ENCODE measurements at places on chromosomes 4 and X. TPM values are rescaled to one million over a fixed set of nuclear protein-coding genes. Genes with fewer than 3 reads are reported as not detected.

The MAP3K15 gene
- total RNA-seq: not detected

The MAML3 gene
- 2.4 TPM for total RNA-seq

The SSX1 gene
- not detected for total RNA-seq

The IQCM gene
- total RNA-seq: not detected

The CT45A10 gene
- not detected for total RNA-seq

The SSX4B gene
- not detected for total RNA-seq

The TEX13B gene
- not detected for total RNA-seq

The CXCR3 gene
- total RNA-seq: 0.22 TPM

The ARHGAP36 gene
- total RNA-seq: not detected

The RBPJ gene
- total RNA-seq: 44.2 TPM

The RBM3 gene
- total RNA-seq: 103 TPM

- DNase-seq: no peak
Observed at GRCh38 chr4:40182001-40182400, 14.8 kb upstream of the RHOH start.

GRCh38 chr4:130479020-130479419 lies 1383.1 kb downstream of the C4orf33 start:
- no peak for DNase-seq

- DNase-seq: peak; percentile 66
Observed at GRCh38 chrX:24424948-24425347, 40.1 kb upstream of the PDK3 start.

DNA sequence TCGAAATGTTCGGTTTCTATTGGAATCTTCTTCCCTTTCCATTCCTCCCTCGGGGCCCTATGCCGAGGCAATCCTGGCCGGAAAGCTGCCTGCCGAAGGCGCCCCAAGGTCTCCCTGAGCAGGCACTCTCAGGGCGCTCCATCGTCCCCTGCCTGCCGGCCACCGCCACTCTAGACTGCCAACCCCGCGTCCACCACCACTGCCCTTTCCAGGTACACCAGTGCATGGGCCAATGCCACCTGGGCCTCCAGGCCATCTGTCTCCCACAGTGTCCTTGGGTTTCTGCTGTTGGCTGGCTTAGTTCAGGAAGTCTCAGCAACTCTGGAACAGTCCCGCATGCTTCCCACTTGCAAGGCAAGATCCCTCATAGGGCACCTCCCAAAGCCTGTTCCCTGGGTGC lies 14.6 kb downstream of the CTAG1A start:
- DNase-seq: no peak

DNA sequence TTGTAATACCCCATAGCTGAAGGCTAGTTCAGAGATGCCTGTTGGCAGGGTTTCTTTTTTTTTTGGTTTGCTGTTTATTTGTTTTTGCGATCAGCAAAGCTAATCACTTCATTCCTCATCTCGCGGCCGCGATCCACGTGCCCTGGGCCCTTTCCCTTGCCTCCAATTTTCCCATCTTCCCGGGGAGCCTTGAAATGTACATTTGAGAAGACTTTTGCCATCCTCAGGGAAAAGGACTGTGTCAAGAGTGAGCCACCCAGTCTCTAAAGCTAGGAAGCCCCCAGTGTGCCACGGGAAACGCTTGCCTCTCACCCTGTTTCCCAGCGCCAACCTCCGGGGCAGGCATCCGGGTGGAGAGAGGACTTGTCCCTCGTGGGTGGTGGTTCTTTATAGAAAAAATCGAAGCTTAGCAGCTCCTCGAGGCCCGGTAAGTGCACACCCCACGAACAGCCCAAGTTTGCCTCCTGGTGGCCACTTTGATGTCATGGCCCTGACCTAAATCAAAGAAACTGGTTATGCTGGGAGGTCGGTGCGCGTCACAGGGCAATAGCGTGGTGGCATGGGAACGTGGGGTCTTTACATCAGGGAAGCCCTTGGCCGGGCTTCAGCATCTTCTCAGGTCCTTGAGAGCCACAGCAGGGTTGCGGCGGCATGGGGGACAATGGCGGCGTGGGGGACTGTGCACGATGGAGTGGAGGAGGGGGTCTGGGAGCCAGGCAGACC lies 42.0 kb downstream of the MAP7D3 start:
- peak; percentile 73 for DNase-seq

GRCh38 chr4:19051831-19052230 lies 1030.3 kb upstream of the LCORL start:
- DNase-seq: no peak

DNA sequence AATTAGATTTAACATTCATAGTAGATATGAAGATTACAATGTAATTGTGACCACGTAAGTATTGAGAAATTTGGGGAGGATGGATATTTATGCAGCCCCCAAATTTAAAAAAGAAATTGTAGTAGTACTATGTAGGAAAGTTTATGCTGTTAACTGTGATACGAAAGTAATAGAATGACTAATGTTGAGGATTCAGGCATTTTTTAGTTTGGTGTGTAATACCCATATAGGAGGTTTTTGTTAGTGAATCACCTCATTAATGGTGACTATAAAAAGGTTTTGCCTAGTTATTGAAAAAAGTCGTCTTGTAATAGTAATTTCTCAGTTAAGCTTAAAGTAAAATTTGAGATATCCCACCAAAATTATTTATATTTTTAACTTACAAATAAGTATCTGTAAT lies 67.2 kb downstream of the SMARCAD1 start:
- no peak for DNase-seq

DNA sequence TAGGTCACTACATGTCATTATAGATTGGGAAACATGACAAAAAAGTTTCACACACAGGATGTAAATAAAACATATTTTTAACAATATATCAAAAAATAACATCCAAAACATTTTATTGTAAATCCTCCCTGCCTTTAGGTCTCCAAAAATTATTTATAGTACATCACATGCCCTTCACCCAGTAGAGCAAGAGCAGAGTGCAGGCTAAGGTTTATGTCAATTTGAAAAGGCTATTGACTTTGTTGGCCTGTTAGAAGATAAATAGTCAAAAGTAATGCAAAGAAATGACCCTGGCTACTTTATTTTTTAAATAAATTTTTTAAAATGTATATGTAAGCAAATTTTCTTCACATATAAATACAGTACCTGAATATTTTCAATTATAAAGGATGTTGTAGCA lies 983.7 kb downstream of the RAB28 start:
- DNase-seq: no peak

- DNase-seq: no peak
Observed at GRCh38 chr4:152586668-152587067, 50.8 kb upstream of the FBXW7 start.

GRCh38 chr4:22471419-22471818 lies 44.4 kb downstream of the ADGRA3 start:
- DNase-seq: no peak

DNA sequence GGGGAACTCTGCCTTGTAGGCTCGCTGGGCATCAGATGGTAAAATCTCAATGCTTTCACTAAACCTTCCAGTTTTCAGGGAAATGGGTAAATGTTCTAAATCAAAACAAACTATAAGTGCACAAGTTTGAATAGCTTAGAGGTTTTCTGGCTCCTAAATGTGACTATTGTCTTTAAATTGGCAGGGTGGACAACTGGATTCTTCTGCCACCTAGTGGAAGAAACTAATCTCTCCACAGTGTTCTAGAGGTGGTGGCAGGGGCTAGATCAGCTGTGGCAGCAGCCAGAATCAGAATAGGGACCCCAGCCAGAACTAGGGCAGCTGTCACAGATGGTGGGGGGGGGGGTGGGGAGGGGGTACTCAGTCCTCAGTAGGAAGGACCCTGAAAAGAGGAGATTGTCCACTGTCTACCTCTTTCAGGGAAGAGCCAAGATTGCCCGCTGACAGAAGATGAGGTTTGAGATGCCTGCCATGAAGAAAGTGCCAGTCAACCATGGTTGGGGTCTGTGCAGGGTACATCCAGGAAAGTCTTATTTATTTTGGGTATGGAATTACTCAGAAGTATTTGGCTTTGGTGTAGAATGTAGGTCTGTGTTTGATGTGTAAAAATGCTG lies 201.4 kb downstream of the CCNG2 start:
- no peak for DNase-seq

DNA sequence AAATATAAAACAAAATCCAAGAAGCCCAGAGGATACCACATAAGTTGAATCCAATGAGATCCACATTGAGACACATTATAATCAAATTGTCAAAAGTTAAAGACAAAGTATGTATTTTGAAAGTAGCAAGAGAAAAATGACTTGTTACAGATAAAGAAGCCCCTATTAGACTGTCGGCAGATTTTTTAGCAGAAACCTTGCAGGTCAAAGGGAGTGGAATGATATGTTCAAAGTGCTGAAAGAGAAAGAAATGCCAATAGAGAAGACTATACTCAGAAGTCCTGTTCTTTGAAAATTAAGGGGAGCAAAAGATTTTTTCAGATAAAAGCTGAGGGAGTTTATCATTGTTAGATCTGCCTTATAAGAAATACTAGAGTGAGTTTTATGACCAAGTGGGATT lies 148.9 kb upstream of the EPHA5 start:
- no peak for DNase-seq

DNA sequence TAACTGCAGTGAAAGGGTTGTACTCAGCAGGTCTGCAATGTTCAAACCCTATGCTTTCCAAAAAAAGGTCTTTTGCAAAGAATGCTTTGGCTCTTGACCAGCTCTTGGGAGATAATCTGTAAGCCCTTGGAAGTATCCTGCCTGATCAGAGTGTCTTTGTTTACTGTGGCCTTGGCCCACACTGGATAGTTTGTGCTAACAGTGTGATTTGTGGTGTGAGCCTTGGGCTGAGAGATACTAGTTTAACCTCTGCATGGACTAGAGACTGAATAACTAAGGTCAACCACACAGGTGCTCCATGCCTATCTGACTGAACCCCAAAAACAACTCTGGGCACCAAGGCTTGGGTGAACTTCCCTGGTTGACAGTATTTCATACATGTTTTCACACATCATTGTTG lies 3.6 kb upstream of the MAGED1 start:
- DNase-seq: no peak

GRCh38 chr4:37627263-37627662 lies 58.9 kb downstream of the RELL1 start:
- DNase-seq: no peak

GRCh38 chr4:32562010-32562409 lies 1841.8 kb downstream of the PCDH7 start:
- no peak for DNase-seq

DNA sequence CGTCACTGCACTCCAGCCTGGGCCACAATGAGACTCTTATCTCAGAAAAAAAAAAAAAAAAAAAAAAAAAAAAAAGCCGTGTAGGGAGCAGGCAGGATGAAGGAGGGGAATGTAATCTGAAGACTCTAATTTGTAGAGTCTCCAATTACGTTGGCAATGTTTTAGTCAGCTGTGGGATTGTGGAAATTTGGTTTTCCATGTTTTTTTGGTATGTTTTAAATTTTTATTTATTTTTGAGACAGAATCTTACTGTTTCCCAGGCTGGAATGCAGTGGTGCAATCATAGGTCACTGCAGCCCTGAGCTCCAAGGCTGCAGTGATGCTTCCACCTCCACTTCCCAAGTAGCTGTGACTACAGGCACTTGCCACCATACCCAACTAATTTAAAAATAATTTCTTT lies 56.5 kb downstream of the NSD2 start:
- no peak for DNase-seq

DNA sequence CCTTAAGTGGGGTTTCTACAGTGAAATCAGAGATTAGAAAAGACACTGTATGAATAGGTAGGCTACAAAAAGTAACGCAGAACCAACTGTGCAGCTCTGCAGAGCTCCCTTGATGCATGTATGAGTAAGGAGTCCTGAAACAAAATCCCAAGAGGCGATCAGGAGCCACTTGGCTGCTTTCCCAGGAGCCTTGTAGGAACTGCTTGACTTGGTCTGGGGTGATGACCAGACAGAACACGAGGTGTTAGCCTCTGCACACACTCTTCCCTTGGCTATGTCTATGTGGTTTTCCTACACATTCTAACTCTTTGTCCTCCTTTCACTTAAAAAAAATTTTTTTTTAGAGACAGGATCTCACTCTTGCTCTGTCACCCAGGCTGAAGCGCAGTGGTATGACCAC lies 22.8 kb upstream of the AP1S2 start:
- DNase-seq: peak; percentile 24

DNA sequence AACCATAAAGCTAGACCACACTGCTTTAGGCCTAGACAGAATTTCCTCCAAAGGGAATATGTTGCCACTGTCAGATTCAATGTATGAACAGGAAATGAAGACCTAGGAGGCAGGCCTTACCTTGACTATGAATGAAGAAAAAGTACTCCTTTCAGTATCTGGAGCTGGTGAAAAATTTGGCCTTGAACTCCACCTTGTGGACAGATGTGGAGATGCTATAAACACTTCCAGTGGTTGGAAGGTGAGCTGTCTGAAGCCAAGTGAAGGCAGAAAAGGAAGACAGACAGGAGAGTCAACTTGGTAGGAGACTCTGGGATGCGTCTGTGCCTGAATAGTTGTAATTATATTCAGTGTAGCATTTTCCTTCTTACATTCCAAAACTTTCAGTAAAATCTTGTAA lies 17.2 kb downstream of the SPIN3 start:
- DNase-seq: no peak
